ENCODE measurements at places on chromosomes 3 and 15.

DNA sequence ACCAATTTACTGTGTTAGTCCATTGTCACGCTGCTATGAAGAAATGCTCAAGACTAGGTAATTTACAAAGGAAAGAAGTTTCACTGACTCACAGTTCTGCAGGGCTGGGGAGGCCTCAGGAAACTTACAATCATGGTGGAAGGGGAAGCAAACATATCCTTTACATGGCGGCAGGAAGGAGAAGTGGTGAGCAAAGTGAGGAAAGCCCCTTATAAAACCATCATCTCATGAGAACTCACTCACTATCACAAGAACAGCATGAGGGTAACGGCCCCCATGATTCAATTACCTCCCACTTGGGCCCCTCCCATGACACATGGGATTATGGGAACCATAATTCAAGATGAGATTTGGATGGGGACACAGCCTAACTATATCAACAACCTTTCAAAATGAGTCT, 20.2 kb downstream of the USF3 start:
- H3K27ac ChIP-seq, result no peak overlapping the region
- no peaks in the 10 kb centered on the region for H3K4me1 ChIP-seq
- DNase-seq, result no peak
- no peak overlapping the region for H3K4me3 ChIP-seq
- H3K27me3 ChIP-seq, result no peaks in the 10 kb centered on the region

- no peaks in the 10 kb centered on the region for H3K36me3 ChIP-seq
- no peak for DNase-seq
- H3K4me1 ChIP-seq, result no peaks in the 10 kb centered on the region
- no peak overlapping the region for H3K27ac ChIP-seq
- no peaks in the 10 kb centered on the region for H3K27me3 ChIP-seq
These were observed 155.9 kb downstream of the GMNC start for GRCh38 chr3:190706582-190706981.

- no peak overlapping the region for H3K4me3 ChIP-seq
- no peak overlapping the region for H3K27ac ChIP-seq
- H3K36me3 ChIP-seq, result peaks cover 3% of the 10 kb centered on the region
- no peaks in the 10 kb centered on the region for H3K27me3 ChIP-seq
These were observed 72.3 kb downstream of the TAMM41 start for GRCh38 chr3:11774296-11774877.

DNA sequence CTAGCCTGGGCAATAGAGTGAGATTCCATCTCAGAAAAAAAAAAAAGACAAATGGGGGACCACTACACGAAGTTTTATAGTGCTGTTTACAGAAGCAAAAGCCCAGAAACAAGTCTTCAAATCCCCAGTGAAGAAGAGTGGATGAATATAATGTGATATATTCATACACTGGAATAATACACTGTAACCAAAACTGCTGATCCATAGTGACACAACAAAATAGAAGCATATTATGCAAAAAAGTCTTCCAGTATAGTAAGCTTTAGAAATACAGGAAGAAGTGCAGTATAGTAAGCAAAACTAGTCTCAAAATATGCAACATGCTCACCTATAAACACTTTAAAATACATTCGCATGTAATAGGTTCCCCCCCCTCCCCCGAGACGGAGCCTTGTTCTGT, 11.9 kb upstream of the FAH start:
- H3K4me1 ChIP-seq, result no peaks in the 10 kb centered on the region
- H3K27ac ChIP-seq, result no peak overlapping the region
- H3K36me3 ChIP-seq, result peaks cover 10% of the 10 kb centered on the region
- H3K27me3 ChIP-seq, result no peaks in the 10 kb centered on the region
- H3K4me3 ChIP-seq, result no peak overlapping the region
- DNase-seq, result no peak

DNA sequence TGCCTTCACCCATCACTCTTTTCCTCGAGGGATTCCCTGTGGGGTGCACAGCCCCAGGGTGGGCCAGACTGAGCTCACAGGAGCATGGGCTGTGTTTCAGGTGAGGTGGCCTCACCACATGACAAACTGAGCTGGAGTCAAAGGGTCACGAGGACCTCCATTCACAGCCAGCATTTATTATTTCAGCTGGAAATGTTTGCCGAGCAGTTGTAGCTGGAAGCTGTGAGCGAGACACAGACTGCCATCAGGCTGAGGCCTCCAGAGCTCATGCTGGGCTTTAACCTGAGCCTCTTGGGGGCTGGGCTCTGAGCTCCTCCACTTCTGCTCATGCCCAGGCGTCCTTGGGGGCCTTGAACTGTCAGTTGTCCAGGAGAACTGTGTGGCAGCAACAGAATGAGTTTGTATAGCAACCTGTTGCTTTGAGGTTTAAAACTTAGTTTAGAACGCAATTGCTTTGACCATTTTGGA, 57.5 kb downstream of the FLNB start:
- H3K4me1 ChIP-seq, result peaks cover 39% of the 10 kb centered on the region
- H3K4me3 ChIP-seq, result no peak overlapping the region
- H3K36me3 ChIP-seq, result peaks cover 41% of the 10 kb centered on the region
- DNase-seq, result peak; percentile 73
- no peaks in the 10 kb centered on the region for H3K27me3 ChIP-seq

DNA sequence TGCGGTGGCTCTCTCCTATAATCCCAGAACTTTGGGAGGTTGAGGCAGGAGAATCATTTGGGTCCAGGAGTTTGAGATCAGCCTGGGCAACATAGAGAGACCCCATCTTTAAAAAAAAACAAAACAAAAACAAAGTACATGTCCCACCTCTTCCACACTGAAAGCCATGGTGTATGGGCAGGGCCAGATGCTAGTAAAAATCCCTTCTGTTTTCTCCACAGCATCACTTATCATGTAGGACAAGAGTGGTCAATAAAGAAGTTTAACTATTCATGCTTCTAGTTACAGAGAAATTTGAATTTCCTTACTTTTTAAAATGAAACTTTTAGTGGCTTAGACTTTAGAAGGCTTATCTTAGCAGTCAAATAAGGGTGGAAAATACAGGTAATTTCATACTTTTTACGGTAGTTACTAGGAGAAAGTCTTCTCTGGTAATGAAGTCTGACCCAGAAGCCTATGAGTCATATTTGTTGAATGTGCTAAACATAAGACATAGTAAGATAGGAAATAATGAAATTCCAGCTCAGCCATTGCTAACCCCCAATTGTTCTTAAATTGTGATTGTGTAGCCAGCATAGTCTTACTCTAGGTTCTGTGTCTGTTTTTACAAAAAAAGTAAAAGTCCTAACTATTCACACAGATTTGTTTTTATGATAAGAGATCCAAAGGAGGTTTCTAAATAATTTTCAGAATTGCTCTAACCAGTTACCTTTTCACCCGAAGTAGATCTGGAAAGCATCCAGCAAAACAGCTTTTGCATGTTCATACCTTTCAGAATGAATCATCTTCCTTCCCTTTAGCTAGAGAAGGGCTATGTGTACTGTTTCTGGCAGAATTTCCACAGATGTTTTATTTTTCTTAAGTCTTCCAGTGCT, 16.4 kb upstream of the ZNF609 start:
- H3K4me1 ChIP-seq, result no peaks in the 10 kb centered on the region
- H3K27me3 ChIP-seq, result no peaks in the 10 kb centered on the region
- no peak overlapping the region for H3K4me3 ChIP-seq
- DNase-seq, result no peak
- peaks cover 38% of the 10 kb centered on the region for H3K36me3 ChIP-seq
- no peak overlapping the region for H3K27ac ChIP-seq

Data from endodermal cell (in vitro differentiated cells).